ENCODE measurements at places on chromosomes 7 and 10. TPM values are rescaled to one million over a fixed set of nuclear protein-coding genes. Genes with fewer than 3 reads are reported as not detected.

DNA sequence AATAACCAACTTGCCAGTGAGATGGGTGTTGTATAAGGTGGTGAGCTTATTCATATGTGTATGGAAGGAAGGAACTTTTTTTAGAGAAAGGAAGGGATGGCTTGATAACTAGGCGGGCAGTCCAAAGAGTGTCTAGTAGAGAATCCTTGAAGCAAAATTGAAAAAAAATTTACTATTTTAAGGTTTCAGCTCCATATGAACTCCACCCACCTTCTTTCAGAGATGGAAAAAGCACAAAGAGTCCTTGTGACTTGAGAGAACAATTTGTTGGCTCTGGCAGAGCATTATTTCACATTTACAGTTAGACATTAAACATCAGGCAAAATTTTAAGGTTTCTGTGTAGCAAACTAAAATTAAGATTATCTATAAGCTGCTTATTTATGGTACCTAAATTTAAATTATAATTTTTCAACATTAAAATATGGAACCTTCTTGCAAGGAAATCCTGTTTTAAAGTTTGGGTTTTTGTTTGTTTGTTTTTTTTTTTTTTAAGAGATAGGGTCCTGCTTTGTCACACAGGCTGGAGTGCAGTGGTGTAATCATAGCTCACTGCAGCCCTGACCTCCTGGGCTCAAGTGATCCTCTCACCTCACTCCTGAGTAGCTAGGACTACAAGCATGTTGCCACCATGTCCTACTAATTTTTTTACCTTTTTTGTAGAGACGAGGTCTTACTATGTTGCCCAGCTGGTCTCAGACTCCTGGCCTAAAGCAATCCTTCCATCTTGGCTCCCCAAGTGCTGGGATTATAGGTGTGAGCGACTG lies 12.2 kb downstream of the PTPN12 start:
- DNase-seq: no peak

TRIM50 gene
- 0.71 TPM for total RNA-seq

TMEM139 gene
- 3.7 TPM for total RNA-seq

DNA sequence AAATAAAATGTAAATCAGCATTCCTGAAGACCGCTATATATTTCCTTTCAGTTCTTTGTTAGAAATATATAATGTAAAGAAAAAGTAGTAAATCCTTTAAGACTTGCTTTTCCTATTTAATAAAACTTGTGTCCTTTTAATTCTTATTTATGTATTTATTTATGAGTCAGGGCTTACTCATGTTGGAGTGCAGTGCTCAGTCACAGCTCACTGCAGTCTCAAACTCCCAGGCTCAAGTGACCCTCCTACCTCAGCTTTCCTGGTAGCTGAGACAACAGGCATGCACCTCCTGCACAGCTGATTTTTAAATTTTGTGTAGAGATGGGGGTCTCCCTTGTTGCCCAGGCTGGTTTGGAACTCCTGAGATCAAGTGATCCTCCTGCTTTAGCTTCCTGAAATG lies 724.5 kb downstream of the ANKRD7 start:
- DNase-seq: no peak
